HFFc6 (cell line): ENCODE measurements at places on chromosomes 5 and 9. TPM values are rescaled to one million over a fixed set of nuclear protein-coding genes. Genes with fewer than 3 reads are reported as not detected.

GRCh38 chr9:5646116-5646515 lies 17.2 kb downstream of the RIC1 start:
- no peak for DNase-seq

GRCh38 chr5:128213833-128214232 lies 130.3 kb downstream of the SLC12A2 start:
- no peak for DNase-seq

GRCh38 chr9:37729499-37729898 lies 24.1 kb upstream of the TRMT10B start:
- DNase-seq = no peak

DNA sequence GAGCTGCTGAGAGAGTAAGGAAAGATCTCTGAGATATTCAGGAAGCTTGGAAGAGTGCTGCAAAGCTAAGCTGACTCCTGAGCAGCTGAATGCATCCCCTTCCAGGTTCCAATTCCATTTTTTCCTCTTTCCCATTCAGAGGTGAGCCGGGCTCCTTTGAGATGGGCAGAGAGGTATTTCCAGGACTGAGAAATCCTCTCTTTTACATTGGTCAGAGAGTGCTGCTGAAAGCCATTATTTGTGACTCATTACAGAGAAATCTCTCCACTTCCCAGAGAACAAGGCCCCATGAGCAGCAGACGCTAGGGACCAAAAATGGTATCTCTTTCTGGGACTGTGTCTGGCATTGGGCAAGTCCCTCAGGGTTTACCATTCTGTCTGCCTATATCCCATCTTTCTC lies 3.7 kb downstream of the MCTP1 start:
- DNase-seq = peak; percentile 7

GRCh38 chr9:26975728-26976707 lies 19.8 kb downstream of the IFT74 start:
- peak; percentile 28 for DNase-seq

DNA sequence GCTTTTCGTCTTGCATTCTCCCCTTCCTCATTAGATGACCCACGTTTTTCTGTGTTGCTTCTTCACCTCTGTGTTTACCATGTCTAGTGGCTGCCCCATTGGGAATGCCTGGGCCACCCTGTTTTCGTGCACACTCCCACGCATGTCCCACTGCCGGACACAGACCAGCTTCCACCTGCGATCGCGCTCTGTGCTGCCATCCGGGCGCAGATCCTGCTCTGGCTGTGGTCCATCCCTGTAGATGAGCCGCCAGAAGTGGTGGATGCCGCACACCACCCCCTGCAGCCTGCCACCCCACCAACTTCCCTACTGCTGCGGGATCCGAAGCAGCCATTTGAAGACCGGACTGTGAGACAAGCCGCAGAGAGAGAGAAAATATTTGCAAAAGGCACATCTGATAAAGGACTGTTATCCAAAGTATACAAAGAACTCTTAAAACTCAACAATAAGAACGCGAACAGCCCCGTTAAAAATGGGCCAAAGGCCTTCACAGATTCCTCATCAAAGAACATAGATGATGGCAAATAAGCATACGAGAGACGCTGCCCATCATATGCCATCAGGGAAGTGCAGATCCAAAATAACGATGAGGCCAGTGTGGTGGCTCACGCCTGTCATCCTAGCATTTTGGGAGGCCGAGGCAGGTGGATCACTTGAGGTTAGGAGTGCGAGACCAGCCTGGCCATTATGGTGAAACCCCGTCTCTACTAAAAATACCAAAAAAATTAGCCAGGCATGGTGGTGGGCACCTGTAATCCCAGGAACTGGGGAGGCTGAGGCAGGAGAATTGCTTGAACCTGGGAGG lies 163.7 kb downstream of the COL23A1 start:
- no peak for DNase-seq

- DNase-seq = no peak
Measured at GRCh38 chr5:93192683-93193082, 388.3 kb downstream of the NR2F1-AS1 start.

- DNase-seq = no peak
Measured at GRCh38 chr9:5786370-5787127, 46.4 kb downstream of the ERMP1 start.

GRCh38 chr5:168974082-168974481 lies 326.9 kb downstream of the SLIT3 start:
- no peak for DNase-seq

GRCh38 chr5:149149942-149150341 lies 8.6 kb downstream of the ABLIM3 start:
- no peak for DNase-seq

GRCh38 chr9:4144869-4145268 lies 155.0 kb downstream of the GLIS3 start:
- DNase-seq = no peak

- no peak for DNase-seq
Measured at GRCh38 chr9:97723819-97724218, 26.7 kb upstream of the XPA start.

GRCh38 chr9:137030006-137030405 lies 1.9 kb downstream of the FUT7 start:
- DNase-seq = no peak

DNA sequence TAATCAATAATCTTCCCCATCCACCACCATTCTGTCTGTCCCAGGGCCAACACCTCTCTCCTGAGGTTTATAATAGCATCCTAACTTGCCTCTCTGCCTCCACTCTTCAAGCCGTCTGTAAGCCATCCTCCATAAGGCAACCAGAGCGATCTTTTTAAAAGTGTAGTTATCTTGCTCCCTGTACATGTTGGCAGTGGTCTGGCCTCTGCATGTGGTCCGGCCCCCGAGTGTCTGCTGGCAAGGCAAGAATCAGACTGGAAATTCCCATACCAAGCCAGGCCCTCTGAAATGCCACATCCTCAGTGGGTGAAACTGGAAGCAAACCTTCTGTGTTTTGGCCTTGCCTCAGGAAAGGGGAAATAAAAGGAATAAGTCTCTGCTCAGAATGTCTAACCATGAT lies 17.0 kb downstream of the TTLL11 start:
- no peak for DNase-seq

DNA sequence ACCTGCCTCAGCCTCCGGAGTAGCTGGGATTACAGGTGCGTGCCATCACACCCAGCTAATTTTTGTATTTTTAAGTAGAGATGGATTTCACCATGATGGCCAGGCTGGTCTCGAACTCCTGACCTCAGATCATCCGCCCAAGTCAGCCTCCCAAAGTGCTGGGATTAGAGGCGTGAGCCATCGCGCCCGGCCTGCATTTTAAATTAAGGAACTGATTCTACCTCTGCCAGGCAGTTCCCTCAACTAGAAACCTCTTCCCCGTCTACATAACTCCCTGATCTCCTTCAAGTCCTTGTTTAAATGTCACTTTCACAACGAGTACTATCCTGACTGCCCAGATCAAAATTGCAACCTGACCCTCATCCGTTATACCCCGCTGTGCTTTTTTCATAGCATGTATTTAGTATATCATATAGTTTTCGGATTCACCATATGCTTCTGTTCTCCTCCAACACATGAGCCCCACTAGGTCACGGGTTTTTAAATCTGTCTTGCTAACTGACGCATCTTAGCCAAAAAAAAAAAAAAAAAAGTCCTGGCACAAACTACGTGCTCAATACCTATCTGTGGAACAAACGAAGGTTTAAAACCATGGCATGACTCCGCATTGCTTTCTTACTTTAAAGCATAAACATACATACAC lies 858 bp upstream of the SOWAHA start:
- no peak for DNase-seq

DNA sequence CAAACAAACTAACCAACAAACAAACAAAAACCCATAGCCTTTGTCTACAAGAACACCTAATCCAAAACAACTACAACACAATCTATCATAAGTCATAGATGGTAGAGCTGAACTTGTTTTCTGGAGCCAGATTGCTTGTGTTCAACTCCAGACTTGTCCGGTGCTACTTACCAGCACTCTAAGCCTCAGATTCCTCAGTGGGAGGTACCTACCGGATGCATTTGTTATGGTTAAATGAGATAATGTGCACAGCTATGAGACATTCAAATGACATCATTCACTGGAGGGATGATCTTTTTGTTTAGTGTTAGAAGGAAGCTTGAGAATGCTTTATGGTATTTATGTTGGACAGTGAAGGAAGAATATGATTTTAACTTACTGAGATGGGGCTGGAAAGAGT lies 592.9 kb upstream of the C9orf72 start:
- no peak for DNase-seq

GRCh38 chr5:15691521-15691920 lies 191.5 kb downstream of the FBXL7 start:
- no peak for DNase-seq

GPR150 gene
- 0.12 to 0.25 TPM (median 0.17 TPM) in 3 replicates for total RNA-seq

OLFML2A gene
- total RNA-seq = 0.57 and 0.76 TPM in 2 replicates

MEIKIN gene
- not detected in 3 replicates for total RNA-seq

TLR4 gene
- total RNA-seq = 2.7 to 17.6 TPM (median 15.8 TPM) in 3 replicates

ST6GALNAC6 gene
- total RNA-seq = 29.0 to 34.1 TPM (median 32.4 TPM) in 3 replicates

SLC34A3 gene
- not detected in 3 replicates for total RNA-seq

FBLL1 gene
- total RNA-seq = not detected in 3 replicates

TAF11L5 gene
- total RNA-seq = not detected in 3 replicates

SPINK5 gene
- total RNA-seq = not detected in 2 replicates

QRFP gene
- total RNA-seq = not detected in 3 replicates

MYMK gene
- total RNA-seq = not detected in 3 replicates

NTNG2 gene
- 0.35 to 0.82 TPM (median 0.37 TPM) in 3 replicates for total RNA-seq
